ENCODE measurements at places on chromosomes 1 and 21.

GRCh38 chr1:107145637-107146036 is 4.8 kb downstream of the NTNG1 start:
- no peak for DNase-seq

GRCh38 chr1:30232288-30232899 is 491.0 kb downstream of the MATN1 start:
- DNase-seq = peak; percentile 18

GRCh38 chr1:115536279-115536816 is 105.4 kb upstream of the VANGL1 start:
- DNase-seq = peak; percentile 45

DNA sequence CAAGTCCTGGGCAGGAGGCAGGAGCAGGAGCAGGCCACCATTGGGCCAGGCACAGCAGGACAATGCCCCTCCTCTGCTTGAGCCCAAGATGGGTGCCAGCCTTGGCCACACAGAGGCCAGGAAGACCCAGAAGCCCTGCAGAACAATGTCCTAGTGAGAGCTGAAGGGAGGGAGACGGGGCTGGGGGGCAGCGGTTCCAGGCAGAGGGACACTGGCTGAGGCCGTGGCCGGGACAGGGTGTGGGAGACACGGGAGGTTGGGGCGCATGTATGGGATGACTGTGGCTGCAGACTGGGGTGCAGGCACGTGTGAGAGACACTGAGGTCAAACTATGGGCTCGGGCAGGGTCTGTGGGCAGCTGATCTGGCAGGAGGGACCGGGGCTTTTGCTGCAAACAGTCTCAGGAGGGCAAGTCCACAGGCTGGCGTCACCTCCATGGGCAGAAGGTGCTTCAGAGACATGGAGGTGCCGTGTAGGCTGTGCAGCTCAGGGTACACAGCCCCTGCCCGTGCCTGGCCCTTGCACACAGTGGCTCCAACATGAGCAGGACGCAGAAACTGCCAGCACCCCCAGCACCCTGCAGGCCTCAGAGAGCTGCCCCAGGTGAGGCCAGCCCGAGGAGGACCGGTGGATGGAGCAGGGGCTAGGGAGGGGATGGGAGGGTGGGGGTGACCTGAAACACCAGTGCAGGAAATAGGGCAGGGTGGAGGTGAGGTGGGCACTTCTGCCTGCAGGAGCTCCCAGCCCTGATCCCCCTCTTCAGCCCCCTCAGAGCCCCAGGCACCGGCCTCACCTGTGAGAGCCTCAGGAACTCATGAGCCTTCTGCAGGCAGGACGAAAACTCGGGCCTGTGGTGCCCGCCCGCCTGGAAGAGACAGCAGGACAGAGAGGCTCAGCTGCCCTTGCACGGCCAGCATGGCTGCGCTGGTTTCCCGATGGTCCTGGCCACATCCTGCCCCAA is 19.5 kb downstream of the LSS start:
- no peak for DNase-seq

DNA sequence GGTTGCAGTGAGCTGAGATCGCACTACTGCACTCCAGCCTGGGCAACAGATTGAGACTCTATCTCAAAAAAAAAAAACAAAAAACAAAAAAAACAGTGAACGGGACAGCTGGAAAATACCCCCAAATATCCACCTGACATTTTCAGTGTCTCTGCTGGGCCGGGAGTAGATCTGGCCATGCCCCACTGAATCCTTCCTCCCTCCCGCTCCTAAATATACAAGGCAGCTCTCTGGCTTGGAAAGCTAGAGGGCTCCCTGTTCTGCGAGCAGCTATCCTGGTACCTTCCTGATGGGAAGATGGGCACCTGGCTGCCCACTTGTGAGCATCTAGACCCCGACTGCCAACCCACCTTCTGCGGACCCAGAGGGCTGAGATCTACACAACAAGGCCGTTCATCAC is 21.4 kb downstream of the SPSB1 start:
- DNase-seq = no peak

DNA sequence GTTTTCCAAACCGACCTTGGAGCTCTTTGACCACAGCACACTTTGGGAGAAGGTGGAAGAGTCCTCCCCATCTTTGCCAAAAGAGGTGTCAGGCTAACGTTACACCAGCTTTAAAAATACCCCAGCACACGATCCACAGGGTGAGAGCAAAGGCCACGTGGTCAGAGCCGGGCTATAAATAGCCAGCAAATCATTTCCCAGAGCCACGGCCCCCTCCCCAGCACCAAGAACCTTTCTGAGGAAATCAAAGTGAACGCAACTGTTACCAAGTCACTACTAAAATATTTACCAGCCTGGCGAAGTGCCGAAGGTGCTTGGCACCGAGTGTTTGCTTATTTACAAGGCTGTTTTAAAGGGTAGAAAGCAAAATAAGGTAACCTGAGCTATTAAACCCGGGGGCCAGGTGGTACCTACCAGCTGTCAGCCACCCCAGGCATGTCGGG is 72.4 kb downstream of the CASZ1 start:
- peak; percentile 73 for DNase-seq

DNA sequence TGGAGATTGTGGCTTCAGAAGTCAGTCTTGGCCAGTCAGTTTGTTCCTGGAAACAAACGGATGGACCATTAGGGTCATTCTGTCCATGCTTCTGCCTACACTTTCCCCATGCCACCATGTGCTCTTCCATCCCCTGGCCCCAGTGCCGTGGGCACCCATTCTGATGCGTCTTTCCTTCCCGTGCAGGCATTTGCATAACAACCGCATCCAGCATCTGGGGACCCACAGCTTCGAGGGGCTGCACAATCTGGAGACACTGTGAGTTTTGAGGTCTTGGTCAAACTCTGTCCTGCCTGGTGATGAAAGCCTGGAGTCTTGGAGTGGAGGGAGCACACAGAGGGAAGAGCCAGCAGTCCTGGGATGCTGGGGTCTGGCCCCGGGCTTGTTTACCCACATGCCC is 61.1 kb downstream of the UBE2T start:
- DNase-seq = no peak

- peak; percentile 33 for DNase-seq
Measured at GRCh38 chr1:11664336-11665065, 501 bp downstream of the FBXO6 start.

DNA sequence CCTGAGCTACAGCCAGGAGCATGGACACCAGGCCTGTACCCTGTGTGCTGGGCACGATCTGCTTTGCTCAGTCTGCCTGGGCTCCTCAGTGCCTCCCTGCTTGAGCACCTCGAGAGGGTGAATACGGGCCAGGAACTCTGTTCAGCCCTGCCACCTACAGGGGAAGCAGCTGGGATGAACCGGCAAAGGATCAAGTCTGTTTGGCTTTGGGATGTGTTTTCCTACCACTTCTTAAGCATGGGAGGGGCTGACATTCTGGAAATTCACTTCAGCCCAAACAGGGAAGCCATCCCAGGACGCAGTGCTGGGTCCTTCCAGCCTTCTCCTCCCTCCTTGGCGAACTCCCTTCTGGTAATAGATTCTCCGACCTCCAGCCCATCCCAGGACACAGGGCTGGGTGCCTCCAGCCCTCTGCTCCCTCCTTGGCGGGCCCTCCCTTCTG is 55.8 kb upstream of the SELENON start:
- DNase-seq = peak; percentile 43

- DNase-seq = peak; percentile 92
Measured at GRCh38 chr21:28779914-28780313, 212.8 kb downstream of the LTN1 start.

GRCh38 chr1:229582011-229582694 is 23.6 kb upstream of the ABCB10 start:
- no peak for DNase-seq

DNA sequence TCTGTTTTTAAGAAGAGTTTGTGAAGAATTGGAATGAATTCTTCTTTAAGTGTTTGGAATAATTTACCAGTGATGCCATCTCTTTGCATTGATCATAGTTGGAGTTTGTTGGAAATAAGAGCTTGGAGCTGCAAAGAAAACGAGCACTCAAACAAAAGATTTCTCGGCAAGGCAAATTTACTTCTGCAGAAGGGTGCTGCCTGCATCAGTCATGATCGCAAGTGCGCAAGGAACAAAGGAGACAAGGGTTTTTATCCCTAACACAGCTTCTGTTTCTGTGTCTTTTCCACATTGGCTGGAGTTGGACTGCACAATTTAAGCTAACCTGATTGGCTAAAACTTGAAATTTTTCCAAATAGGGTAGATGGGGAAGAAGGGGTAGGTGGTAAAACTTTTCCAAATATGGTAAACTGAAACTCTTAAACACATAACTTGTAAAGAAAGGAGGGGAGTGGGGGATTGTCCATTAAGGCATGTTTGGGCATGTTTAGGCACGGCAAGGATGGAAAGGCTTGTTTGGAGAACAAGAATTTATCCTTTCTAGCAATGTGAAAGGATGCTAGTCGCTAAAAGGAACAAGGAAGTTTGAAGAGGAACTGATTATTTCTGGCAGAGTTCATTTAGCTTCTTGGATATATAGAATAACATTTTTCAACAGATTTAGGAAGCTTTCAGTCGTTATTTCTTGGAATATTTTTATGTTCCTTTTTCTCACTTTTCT is 3.5 kb upstream of the AADACL4 start:
- DNase-seq = no peak

DNA sequence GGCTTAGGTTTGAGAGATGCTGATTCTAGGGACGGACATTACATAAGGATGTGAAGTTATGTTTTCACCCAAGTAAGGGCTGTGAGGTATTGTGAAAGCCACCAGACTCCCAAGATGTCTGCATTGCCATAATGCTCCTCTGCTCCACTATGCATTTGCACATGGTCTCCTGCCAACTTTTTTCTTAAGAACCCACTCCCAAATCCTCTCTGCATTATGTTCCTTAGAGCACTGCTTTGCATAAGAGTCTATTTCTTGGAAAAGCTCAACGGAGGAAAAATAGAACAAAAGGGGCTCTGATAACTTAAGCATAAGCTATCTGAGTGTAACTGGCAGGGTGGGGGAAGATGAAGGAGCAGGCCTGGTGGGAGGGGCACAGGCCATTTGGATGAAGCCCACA is 5.0 kb upstream of the CACNA1E start:
- no peak for DNase-seq

GRCh38 chr1:230186003-230186863 is 119.2 kb downstream of the GALNT2 start:
- DNase-seq = peak; percentile 78

DNA sequence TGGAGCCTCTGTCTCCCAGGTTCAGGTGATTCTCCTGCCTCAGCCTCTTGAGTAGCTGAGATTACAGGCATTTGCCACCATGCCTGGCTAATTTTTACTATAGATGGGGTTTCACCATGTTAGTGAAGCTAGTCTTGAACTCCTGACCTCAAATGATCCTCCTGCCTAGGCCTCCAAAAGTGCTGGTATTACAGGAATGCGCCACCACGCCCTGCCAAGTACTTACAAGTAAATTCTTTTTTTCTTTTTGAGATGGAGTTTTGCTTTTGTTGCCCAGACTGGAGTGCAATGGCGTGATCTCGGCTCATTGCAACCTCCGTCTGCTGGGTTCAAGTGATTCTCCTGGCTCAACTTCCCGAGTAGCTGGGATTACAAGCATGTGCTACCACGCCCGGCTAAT is 42.5 kb downstream of the RPRD2 start:
- DNase-seq = peak; percentile 11

- no peak for DNase-seq
Measured at GRCh38 chr1:176919386-176920378, 244.8 kb downstream of the ASTN1 start.
